Panc1 (cell line): ENCODE measurements at places on chromosomes 13 and 19.
A peak's percentile ranks its signal among the peaks of the same experiment; 100 is the strongest.

- DNase-seq: no peak
These were observed 26.8 kb downstream of the CLDN10 start for GRCh38 chr13:95579303-95579702.

DNA sequence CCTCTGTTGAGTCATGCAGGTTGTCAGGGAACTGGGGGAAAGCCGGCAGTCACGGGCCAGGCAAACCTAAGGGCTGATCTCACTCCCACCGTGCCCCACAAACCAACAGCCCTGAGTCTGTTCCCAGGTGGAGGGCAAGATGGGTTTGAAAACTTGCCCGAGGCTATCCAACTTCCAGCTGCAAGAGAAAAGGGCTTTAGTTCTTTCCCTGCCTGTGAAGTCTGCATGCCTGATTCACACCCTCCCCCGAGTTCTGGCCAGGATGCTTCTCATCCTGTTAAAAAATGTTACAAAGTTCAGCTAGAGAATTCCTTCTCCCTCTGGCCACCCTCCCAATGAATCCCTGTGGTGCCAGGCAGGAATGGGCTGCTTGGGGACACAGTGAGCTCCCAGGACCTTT lies 33.1 kb downstream of the MYO16 start:
- no peak for DNase-seq

DNA sequence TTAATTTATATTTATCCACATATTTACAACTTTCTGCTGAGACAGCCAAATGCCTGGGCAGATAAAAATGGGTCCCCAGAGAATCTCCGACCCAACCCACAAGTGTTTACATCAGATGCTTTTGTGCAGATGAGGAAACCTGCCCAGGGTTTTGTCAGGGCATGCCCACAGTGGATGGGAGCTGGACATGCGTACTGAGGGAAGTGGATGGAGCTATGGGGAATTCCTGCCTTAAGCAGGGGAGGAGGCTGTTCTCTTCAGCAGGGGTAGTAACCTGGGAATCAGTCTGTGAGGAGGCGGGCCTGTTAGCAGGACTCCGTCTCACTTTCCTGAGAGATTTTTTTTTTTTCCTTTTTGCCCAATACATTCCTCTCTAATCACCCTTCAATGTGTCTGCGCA lies 122.9 kb downstream of the RFC3 start:
- DNase-seq: no peak

- no peak for DNase-seq
These were observed 136.6 kb upstream of the USP29 start for GRCh38 chr19:56983171-56983570.

DNA sequence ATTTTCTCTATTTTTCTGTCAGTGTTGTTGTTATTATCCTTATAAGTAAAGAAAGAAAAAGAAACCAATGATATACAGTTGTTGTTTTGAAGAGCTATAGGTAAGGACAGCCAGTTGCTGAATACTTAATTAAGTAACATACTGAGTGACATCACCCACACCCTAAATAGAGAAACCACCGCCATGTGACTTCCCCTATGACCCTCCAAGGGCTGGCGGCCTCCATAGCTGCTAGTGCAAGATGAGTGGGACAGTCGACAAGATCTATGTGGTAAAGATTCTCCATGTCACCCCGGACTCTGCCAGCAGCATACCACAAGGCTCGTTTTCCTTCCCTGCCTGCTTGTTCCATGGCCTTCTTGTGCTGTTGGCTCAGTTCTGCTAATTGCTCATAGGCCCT lies 221.1 kb downstream of the DNAJC15 start:
- no peak for DNase-seq

- DNase-seq: no peak
These were observed 20.4 kb downstream of the FAM187B start for GRCh38 chr19:35208121-35208520.

DNA sequence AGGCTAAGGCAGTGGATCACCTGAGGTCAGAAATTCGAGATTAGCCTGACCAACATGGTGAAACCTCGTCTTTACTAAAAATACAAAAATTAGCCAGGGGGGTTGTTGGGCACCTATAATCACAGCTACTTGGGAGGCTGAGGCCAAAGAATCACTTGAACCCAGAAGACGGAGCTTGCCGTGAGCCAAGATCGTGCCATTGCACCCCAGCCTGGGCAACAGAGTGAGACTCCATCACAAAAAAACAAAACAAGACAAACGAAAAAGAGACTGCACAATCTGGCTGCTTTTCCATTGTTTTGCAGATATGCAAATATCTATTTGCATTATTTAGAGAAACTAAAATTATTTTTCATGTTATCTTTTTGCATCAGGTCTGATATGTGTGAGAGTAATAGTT lies 83.6 kb downstream of the ZNF486 start:
- DNase-seq: no peak

DNA sequence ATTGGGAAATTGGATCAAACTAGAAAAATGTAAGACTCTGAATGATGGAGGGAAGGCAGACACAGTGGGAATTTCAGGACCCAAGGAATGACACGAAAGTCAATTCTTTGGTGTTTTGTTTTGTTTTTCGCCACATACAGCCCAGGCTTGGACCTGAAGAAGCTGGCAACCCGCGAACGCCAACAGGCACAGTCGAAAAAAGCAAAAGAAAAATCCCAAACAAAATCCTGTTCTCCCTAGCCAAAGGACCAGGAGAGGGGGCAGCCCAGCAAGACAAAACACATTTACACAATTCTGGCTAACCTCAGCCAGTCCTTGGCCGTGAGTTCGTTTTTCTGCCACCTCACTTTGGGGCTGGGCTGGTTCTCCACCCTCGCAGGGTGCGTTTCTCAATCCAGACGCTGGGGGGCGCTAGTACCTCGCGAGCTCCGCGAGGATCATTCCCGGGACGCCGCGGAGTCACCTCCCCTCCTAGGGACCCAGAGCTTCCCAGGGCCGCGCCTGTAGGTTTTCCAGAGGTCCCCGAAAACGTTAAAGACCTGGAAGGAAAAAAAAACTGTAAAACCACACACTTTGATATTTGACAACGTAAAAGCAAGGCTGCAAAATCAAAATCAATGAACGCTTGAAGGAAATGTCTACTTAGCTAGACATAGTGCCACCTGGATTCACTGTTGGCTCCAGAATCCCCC lies 34.9 kb upstream of the TPM4 start:
- peak; percentile 46 for DNase-seq

GRCh38 chr13:48892053-48892687 lies 83.5 kb upstream of the FNDC3A start:
- DNase-seq: peak; percentile 61

DNA sequence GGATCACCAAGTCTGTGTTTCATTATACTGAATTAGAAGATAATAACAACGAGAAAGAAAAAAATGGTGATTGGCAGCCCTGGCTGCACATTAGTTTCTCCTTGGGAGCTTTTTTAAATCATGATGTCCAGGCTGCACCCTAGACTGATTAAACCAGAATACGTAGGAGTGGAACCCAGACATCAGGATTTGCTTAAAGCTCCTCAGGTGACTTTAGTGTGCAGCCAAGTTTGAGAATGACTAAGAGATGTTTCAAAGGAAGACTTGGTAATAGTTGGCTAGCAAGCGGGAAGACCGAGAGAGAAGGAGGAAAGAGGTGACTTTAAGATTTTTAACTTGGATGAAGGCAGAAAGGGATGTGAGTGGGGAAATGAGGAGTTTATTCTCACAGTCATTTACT lies 71.4 kb upstream of the SERP2 start:
- no peak for DNase-seq

- DNase-seq: no peak
These were observed 103.9 kb downstream of the DNAJC15 start for GRCh38 chr13:43127103-43127798.

DNA sequence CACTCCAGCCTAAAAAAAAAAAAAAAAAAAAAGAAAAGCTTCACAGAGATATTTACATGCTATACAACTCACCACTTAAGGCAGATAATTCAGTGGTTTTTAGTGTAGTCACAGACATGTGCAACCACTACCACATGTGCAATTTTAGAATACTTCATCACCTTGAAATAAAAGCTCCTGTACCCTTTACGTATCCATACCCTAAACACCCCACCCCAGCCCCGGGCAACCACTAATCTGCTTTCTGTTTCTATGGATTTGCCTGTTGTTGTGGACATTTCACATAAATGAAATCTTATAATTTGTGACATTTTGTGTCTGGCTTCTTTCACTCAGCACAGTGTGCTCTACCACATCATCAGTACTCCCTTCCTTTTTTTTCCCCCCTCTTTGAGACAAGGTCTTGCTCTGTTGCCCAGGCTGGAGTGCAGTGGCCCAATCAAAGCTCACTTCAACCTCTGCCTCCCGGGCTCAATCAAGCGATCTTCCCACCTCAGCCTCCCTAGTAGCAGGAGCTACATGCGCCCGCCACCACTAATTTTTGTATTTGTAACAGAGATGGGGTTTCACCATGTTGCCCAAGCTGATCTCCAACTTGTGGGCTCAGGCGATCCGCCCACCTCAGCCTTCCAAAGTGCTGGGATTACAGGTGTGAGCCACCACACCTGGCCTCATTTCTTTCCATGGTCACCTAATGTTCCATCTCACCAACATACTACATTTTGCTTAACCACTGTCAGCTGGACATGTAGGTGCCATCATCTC lies 4.0 kb downstream of the DDX39A start:
- DNase-seq: no peak

- DNase-seq: no peak
These were observed 257.2 kb downstream of the DIAPH3 start for GRCh38 chr13:59906413-59907049.

GRCh38 chr13:94656176-94656575 lies 54.5 kb downstream of the GPR180 start:
- no peak for DNase-seq

DNA sequence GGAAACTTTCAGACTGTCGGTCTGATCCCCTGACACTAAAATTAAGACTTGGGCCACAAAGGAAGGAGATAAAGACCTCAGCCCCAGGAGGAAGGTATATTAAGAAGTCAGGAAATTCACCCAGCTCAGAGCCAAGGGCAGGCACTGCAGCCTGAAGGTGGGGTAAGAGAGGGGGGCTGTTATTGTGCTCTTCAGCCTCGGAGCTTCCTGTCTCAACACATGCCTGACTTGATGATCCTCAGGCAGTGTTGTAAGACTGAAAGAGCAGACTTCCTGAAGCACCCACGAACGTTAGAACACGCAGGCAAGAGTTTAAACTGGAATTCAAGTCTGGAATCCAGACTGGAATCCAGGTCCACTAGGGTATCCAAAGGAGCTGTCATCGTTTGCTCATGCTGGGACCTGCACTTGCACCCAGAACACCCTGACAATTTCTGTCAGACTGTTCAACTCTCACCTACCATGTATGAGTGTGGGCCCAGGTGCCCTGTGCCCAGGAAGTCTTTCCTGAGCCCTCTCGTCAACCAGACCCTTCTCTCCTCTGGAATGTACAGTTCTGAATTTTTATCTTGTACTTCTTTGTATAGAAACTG lies 10.7 kb upstream of the FLT1 start:
- DNase-seq: no peak

GRCh38 chr13:111920306-111920931 lies 146.5 kb upstream of the SOX1 start:
- DNase-seq: no peak

DNA sequence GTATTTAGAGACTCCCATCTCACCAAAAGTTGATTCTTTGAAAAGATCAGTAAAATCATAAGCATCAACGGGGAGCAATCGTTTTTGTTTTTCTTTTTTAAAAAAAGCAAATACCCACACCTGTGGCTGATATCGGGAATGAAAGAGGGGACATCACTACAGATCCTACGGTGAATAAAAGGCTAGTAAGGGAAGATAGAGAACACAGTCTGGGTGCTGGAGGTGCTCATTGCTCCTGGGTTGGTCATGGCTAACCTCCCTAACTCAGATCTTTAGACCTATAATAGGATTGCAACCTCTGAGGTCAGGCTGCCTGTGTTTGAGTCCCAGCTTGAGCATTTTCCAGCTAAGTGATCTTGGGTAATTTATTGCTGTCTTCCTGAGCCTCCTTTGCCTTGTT lies 1.1 kb downstream of the EHD2 start:
- no peak for DNase-seq

DNA sequence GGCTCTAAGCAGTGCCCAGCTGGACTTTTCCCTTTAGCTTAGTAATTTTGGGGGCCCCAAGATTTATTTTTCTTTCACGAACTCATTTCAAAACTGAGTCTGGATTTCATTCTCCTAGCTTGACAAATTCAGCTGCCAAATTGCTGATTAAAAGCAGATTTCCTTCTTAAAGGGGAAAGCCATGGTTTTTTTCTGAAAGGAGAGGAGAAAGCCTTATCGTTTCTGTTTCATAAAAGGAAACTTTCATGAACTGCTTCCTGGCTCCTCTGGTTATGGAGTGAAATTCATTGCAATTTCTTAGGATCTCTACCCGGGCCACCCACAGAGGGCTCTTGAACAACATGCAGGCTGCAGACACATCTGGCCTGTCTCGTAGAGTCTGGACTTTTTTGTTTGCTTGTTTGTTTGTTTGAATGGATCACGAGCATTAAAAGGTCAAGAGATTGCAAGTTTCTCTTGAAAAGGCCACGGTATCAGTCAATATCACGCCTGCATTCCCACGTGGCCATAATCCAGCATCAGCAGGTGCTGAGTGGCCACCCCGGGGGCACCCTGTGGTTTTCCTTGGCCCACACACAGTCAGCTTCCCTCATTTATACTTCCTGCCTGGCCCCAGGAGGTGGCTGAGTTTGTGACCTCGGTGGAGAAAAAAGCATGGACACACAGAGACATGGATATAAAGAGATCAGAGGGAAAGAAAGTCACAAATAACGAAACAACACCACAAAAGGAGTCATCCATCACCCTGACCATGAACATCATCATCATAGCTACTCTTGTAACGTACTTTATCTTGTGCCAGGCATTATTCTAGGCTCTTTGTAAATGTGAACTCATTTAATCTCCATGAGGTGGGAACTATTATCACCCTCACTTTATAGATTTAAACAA lies 10.5 kb upstream of the KLK4 start:
- DNase-seq: no peak

GRCh38 chr13:98976941-98977340 lies 923 bp downstream of the DOCK9 start:
- DNase-seq: no peak

GRCh38 chr19:38216785-38217641 lies 7.0 kb downstream of the DPF1 start:
- DNase-seq: no peak

GRCh38 chr19:7817801-7818200 lies 12.2 kb upstream of the EVI5L start:
- no peak for DNase-seq

DNA sequence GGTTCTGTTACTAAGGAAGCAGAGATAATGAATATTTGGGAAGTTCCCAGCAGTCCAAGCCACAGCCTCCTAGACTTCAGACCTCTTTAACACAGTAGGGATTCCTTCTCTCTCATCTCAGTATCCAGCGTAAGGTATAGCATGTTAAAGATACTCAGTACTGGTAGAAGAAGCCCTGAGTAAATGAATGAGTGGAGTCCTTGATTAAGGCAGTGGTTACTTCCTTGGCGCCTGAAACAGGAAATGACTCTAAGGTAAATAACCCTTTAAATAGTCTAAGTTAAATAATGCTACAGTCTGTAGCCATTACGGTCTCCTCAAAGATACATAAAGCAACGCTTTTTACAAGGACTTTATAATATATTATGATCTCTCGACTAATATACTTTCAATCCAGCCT lies 650.8 kb upstream of the MIR17HG start:
- no peak for DNase-seq
